ENCODE measurements at places on chromosomes 16 and 17.
A peak's percentile ranks its signal among the peaks of the same experiment; 100 is the strongest.

DNA sequence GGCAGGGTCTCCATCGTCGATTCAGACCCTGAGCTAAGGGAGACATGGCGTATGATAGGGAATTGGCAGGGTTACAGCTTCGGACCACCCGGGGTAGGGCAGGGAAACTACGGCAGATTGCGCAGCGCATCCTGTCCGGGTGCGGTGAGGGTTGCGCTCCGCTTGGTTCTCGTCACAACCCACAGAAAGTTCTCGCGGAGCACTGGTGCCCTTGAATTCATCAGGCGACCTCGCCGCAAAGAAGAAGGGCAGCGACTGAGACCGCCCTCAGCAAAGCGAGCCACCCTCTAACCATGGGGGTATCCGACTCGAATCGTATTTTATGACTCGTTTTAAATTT, 1.2 kb downstream of the HS3ST3B1 start:
- no peak for DNase-seq

- no peak for DNase-seq
Observed at GRCh38 chr17:63966646-63967264, 6.0 kb downstream of the SCN4A start.

DNA sequence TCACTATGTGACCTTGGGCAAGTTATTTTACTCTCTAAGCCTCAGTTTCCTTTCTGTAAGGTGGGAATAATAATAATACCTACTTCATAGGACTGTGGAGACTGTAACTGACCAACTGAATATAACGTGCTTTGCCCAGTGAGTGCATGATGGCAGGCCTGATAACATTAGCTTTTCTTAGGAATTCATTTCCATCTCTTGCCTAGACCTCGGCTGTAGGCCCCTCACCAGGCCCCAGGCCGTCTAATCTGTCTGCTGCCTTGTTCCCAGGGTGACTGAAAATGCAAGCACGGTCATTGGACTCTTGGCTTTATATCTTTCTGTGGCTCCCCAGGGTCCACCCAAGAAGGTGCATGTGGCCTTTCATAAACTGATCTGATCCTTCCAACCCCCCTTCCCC, 6.7 kb upstream of the UBE2O start:
- DNase-seq = no peak

GRCh38 chr17:28328325-28328724, 6.9 kb downstream of the IFT20 start:
- no peak for DNase-seq

- no peak for DNase-seq
Observed at GRCh38 chr16:53565296-53565863, 62.4 kb upstream of the AKTIP start.

- DNase-seq = peak; percentile 50
Observed at GRCh38 chr17:10151667-10152496, 46.5 kb downstream of the GAS7 start.

DNA sequence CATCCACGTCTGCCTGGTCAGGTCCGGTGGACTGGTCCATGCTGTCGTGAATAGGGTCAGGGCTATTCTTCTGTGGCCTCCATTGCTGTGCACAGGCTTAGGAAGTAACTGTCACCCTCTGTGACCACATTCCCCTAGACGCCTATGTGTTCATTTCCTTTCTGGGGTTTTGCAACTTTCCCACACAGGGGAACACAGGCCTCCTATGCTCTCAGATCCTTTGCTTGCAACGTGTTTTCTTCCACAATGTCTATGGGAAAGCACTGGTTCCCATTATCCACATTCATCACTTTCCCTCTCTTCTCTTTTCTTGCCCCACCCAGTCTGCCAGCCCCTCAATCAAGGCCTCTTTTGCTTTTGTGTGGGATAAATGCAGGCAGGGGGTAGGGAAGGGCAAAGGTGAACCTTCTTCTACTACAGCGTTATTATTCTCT, 43.2 kb upstream of the DNAJA2 start:
- no peak for DNase-seq

- DNase-seq = no peak
Observed at GRCh38 chr17:75592348-75593020, 4.9 kb downstream of the MYO15B start.

DNA sequence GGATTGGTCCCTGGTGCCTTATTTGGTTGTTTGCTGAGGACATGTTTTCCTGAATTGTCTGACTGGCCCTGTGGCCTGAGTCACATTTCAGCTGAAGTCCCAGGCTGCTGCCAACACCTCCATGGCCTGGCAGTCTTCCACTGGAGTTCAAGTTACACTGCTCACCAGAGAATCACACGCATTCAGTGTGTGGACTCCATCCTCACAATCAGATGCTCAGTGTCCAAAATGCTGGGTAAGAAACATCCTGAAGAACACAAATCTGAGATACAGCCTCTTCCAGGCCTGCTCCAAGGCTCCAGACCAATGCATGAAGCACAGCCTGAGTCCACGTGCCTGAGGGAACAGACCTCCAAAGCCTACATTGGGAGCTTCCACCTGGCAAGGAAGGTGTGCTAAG, 19.2 kb downstream of the CD300LB start:
- no peak for DNase-seq

GRCh38 chr17:39939106-39939505, 11.6 kb downstream of the LRRC3C start:
- DNase-seq = no peak

DNA sequence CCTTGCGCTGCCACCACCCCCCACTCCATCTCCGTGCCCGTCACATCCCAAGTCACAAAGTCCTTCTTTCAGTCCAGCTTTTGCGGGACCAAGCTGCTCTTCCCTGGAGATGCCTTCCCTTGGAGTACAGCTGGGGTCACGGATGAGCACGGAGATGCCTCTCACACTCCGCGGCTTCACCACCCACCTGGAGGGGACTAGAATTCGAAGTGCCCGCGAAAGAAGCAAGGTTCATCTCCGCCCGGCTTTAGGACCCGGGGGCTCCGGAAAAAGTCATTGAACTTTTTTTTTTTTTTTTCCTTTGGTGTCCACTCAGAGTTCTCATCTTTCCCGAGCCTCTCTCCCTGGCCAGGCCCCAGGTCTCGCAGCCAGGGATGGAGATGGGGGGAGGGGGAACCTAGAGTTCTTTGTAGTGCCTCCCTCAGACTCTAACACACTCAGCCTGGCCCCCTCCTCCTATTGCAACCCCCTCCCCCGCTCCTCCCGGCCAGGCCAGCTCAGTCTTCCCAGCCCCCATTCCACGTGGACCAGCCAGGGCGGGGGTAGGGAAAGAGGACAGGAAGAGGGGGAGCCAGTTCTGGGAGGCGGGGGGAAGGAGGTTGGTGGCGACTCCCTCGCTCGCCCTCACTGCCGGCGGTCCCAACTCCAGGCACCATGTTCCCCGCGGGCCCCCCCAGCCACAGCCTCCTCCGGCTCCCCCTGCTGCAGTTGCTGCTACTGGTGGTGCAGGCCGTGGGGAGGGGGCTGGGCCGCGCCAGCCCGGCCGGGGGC, at the start of gene FKBP10:
FKBP10 (plus strand) TSS at position 624 of the 771 bp plus-strand sequence; CDS start at position 655, 31 bp downstream.
- peak; percentile 28 for DNase-seq

DNA sequence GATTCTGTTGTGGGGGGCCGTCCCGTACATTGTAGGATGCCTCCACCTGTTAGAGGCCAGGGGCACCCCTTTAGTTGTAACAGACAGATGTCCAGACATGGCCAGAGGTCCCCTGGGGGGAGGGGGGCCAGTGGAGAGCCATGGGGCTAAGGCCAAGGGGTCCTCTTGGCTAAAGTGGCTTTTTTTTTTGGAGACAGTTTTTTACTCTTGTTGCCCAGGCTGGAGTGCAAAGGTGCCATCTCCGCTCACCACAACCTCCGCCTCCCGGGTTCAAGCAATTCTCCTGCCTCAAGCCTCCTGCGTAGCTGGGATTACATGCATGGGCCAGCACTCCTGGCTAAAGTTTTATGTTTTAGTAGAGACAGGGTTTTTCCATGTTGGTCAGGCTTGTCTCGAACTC, 229.0 kb downstream of the CPPED1 start:
- no peak for DNase-seq

- DNase-seq = no peak
Observed at GRCh38 chr17:82242698-82242976, 13.8 kb downstream of the SLC16A3 start.

DNA sequence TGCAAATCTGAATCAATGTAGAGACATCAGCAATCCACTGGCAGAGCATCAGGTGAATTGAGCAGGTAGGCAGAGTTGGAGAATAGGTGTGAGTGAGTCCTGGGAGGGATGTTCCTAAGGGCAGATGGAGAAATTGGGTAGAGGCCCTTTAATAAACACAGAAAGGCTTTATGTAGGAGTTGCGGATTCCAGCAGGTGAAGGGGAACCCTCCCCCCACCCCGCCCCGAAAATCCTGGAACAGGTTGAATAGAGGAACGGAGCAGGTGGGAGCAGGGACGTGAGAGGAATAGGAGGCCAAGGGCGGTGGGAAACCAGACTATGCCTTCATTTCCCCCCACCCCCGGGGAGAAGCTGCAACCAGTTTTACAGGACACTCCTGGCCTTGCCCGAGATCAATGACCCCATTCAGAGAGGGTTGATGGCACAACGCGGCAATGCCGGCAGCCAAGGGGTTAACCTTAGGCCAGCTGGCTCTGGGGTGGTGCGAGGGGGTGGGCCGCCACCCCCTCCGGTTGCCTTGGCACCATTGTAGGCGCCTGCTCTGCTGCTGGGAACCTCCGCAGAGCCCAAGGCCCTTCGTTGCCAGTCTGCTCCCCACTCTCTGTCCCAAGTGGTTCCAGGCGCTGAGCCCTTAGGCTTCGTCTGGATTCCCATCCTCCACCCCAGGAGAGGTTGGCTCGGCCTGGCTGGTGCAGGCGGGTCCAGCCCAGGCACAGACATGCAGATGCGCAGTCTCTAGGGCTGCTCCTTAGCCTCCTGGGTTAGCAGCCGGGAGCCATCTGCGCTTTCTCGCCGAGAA, 814 bp upstream of the RUNDC3A start:
- peak; percentile 87 for DNase-seq

- DNase-seq = no peak
Observed at GRCh38 chr17:7336240-7337175, at the start of gene ACAP1. Gene ACAP1 (plus strand): TSS chr17:7336529. CDS start chr17:7336735, 206 bp downstream.

GRCh38 chr16:52384378-52384777, 162.6 kb downstream of the TOX3 start:
- no peak for DNase-seq

DNA sequence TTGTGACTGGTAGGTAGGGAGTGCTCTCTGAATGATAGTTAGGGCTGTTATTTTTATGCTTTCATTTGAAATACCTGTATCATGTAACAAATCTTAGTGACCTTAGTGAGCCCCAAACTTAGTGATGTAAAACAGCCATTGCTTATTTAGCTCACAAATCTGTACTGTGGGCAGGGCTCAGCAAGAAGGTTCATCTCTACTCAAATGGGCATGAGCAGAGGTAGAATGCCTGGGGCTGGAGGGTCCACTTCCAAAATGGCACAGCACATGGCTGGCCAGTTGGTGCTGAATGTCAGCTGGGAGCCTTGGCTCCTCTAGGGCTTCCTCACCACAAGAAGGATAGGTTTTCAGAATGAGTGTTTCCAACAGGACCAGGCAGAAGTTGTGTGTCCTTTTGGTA, 49.3 kb upstream of the FOXF1 start:
- no peak for DNase-seq

GRCh38 chr17:8611619-8612298, 18.8 kb downstream of the MYH10 start:
- no peak for DNase-seq

DNA sequence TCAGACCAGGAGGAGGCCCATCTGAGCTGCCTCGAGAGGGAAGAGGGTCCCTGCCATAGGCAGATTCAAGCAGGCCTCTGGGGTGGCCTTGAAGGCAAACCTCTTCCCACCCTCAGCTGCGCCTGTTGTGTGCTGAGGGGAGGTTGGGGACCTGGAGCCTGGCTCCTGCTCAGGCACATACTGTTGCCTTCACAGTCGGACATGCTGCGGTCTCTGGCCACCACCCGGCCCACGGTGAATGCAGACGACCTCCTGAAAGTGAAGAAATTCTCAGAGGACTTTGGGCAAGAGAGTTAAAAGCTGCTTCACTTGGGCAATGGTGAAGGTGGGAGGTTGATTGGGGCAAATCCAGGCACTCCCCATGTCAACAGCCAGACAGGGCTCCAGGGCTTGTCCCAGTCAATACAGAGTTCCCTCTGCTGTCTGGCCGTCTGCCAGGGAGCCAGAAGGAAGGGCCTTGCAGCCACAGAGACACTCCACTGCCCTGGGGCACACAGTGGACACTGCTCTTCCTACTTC, 6.3 kb downstream of the PDF start:
- no peak for DNase-seq

DNA sequence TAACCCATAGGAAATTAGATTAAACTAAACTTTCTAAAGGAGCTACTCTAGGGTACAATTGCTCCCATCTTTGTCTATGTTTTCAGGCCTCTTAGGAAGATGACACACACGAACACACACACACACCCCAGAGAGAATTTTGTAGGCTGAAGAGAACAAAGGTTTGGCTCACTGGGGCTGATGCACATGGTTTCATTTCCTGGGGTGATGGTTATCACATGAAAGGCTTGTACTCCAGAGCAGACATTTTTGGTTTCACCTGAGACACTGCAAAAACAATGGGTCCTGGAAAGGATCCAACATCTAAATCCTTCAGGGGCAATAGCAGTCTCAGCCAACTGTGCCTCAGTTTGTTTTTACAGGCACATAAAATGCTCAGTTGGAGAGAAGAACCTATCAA, 62.8 kb downstream of the GRB7 start:
- DNase-seq = no peak

- DNase-seq = no peak
Observed at GRCh38 chr16:46801428-46802049, 29.4 kb downstream of the C16orf87 start.

GRCh38 chr16:12609937-12610699, 193.6 kb downstream of the CPPED1 start:
- DNase-seq = no peak

DNA sequence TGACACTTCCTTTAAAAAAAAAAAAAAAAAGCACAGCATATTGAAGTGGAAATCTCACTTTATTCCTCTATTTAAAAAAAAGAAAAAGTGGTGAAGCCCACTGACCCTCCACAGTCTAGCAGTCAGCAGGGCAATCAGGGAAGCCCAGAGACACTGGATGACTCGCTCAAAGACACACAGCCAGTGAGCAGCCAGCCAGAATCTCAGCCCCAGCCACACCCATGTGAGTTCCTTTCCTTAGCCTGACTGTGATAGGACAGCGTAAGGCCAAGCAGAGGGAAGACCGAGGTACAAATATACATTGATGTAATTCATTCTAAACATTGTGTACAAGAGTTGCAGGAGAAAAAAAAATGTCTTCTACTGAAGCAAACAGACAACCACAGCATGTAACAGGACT, 22.5 kb downstream of the XPO6 start:
- no peak for DNase-seq

GRCh38 chr16:8686031-8686621, 11.7 kb downstream of the ABAT start:
- peak; percentile 41 for DNase-seq

DNA sequence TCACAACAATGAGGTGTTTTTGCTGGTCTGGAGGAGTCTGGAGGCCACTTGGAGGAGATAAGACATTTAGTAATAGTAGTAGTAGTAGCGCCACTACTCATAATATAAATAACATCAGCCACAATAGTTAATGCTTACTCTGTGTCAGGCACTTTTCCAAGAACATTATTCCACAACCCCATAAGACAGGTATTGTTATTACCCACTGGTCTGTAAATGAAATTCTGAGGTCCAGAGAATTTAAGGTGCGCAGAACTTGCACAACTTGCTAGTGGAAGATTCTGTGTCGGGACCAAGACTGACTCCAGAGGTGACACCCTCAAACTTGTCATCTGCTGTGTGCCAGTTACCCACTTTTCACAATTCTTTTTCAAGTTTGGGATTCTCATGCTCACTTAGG, 106.5 kb downstream of the MRM1 start:
- no peak for DNase-seq

GRCh38 chr17:62322313-62322712, 58.0 kb upstream of the EFCAB3 start:
- no peak for DNase-seq

Measured in globus pallidus (tissue), 1 donor.